ENCODE measurements at places on chromosomes 3 and 15.
A peak's percentile ranks its signal among the peaks of the same experiment; 100 is the strongest.

- DNase-seq: no peak
These were observed 139.2 kb upstream of the EOMES start for GRCh38 chr3:27861046-27862036.

DNA sequence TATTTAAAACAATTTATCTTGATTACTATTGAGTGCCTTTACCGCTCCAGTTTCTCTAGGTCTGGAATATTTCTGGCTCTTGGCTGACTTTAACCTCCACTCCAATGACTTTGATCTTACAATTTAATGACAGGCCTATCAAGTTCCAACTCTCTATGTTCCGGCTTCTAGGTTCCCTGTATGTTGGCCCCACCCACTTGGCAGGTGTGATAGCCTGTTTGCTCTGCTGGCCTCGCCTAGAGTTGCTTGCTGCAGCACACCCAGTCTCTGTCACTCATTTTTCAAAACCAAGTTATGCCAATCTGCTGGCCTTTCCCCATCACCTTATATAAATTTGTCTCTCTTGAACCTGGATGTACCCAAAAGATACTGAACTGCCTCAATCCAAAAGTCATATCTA is 428.0 kb downstream of the ROBO1 start:
- no peak for DNase-seq

DNA sequence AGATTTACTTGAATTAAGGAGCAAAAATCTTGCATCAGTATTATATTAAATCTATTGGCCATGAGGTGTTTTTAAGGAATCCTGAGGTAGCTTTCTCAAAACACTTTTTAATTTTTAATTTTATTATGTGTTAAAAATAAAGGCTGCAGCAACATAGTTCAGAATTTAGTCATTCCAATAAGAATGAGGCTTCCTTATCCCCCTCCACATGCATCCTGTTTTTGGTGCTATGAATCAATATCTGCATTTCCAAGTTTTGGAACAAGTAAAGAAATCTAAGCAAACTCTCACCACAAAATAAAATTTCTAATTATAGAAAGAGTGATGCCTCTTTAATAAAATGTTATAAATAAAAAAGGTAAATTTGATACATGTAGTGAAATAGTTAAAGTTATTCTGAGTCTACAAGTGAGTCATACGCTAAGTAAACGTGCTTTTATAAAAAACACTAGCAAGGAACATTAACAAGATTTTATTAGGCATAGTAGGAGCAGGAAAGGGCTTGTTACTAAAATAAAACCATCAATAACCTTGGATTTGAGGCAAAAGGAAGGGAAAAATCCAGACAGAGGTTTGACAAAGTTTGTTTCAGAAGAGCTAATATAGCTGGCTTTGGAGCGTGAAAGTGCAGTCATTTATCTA is 1218.0 kb downstream of the NSUN3 start:
- DNase-seq: no peak

DNA sequence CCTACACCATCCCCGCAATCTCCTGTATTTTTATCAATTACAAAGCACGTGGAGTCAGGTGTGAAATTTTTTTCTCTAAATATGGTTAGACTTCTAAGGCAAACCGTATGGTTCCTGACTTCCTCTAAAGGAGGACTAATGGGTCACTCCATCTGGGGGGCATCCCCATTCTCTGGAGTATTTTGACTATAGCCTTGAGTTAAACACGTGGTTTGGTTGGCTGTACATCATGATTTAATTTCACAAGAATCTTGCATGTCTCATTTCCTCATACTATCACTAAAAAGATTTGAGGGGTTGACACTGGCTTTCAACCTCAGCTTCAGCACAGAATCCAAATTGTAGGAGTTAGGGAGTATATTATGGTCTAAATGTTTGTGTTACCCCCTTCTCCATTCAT is 25.3 kb upstream of the ZNF770 start:
- DNase-seq: no peak

DNA sequence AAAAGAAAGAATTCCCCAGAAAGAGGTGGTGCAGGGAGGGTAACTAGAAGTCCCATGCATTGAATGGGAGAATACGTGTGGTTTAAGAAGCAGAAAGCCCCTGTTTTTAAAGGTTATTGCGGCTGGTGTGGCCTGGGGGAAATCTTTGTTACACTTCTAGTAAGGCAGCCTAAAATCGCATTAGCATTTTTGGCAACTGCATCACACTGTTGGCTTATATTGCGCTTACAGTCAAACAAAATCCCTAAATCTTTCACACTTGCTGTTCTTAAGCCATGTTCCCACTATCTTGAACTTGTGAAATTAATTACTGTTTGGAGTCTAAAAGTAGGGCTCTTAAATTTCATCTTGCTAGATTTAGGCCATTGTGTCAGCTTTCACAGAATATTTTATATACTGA is 66.0 kb upstream of the GOLIM4 start:
- no peak for DNase-seq

DNA sequence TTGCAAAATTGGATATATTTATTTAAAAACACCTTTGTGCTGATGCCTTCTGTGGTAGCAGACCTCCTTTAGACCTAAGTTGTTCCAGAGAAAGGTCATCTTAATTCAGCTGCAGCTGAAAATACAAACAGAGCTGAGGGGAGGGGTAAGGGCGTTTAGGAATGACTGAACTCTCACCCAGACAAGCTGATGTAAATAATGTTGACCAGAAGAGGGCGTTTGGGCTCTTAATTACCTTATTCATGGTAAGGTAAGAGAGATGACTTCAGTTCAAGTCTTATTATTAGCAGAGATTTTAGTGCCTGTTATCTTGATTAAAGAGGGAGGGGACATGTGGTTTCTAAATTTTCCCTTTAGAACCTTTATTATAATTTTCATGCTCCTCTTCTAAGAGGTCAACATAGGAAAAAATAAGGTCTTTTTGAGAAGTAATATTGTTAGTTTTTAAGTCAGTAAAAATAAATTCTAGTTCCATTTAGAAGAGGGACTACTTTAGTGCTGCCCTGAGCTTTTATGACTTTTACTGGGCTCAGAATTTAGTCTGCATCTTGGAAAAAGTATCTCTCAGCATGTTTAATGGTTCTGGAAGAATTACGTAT is 46.3 kb downstream of the GPR171 start:
- no peak for DNase-seq

- DNase-seq: no peak
These were observed 275.2 kb upstream of the MEIS2 start for GRCh38 chr15:37375519-37375918.

GRCh38 chr3:49998326-49998725 is 58.4 kb downstream of the RBM6 start:
- DNase-seq: no peak

DNA sequence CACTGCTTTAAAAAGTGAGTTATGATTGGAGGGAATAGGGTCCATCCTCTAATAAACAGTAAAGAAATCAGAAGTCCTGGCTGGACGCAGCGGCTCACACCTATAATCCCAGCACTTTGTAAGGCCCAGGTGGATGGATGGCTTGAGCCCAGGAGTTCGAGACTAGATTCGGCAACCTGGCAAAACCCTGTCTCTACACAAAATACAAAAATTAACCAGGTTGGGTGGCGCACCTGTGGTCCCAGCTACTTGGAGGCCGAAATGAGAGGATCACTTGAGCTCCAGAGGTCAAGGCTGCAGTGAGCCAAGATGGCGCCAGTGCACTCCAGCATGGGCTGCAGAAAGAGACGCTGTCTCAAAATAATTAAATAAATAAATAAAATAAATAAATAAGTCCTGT is 171.2 kb downstream of the POTEB3 start:
- no peak for DNase-seq

DNA sequence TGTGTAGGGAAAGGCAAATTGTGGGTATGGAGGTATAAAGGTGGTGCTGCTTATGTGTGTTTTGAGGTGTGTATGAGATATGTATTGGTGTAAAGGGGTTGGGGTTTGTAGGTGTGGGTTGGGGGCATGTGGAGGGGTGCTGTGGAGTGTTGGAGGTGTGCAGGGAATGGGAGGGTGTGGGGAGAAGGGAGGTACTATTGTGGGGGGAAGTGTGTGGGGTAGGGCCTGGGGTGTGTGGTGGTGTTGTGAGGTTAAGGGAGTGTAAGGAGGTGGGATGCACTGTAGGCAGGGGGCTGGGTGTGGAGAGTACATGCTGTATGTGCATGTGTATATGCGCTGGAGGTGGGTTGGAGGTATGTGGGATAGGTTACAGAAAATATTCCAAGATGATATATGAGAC is 15.7 kb downstream of the CCDC12 start:
- no peak for DNase-seq

- no peak for DNase-seq
These were observed 28.3 kb upstream of the STIMATE start for GRCh38 chr3:52925405-52926313.

DNA sequence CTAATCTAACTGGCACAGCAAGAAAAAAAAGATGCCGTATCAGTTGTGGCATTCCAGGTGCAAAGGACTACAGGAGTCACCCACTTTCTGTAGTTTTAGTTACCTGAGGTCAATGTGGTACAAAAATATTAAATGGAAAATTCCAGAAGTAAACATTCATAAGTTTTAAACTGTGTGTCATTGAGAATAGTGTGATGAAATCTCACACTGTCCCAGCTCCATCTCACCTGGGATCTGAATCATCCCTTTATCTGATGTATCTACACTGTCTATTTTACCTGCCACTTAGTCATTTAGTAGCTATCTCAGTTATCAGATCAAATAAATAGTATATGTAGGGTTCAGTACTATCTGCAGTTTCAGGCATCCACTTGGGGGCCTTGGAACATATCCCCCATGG is 26.7 kb downstream of the GBE1 start:
- no peak for DNase-seq

- no peak for DNase-seq
These were observed 2.1 kb downstream of the UBE3A start for GRCh38 chr15:25436707-25437106.

DNA sequence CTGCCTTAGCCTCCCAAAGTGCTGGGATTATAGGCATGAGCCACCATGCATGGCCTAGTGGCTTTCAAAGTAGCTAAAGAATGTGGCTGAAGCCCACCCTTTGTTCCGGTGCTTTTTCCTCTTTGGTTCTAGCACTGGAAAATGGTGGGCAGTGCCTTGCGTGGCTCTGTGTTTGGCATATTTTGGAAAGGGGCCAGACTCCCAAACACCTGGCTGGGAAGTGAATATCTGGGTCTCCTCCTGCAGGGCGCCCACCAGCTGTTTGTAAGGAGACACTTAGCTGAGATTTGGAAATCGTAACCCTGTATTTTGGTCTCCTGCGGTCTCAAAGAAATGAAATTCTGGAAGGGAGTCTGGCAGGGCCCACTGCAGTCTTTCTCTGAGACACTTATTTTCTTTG is 336.4 kb downstream of the IL20RB start:
- no peak for DNase-seq

GRCh38 chr3:31946484-31947081 is 34.5 kb downstream of the OSBPL10 start:
- no peak for DNase-seq

DNA sequence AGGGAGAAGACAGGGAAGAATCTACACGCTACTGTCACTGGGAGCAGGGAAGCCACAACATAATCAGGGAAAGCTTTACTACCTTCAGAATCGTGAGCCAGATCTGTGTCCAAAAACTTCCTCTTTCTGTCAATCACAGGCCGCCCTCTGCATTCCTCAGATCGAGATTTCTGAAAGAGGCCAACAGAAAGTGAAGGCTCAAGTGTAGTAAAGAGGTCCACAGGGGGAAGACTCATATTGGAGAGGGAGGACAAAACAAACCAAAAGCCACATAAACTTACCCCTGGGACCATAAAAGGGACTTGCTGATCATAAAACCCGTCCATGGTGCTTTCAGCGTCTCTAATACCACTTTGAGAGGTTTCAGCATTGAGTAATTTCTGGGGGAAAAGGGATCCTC is 3.3 kb downstream of the ETV5 start:
- no peak for DNase-seq

GRCh38 chr15:29035336-29036285 is 149.8 kb downstream of the APBA2 start:
- DNase-seq: no peak

- peak; percentile 15 for DNase-seq
These were observed 7.8 kb upstream of the FAM174B start for GRCh38 chr15:92663250-92663951.

Measured in stimulated activated CD4-positive, alpha-beta T cell treated with anti-CD3 and anti-CD28 coated beads, Interleukin-4, amount 100 ng/mL, for 1 hour (primary cell).